ENCODE measurements at places on chromosomes 2 and 18.

DNA sequence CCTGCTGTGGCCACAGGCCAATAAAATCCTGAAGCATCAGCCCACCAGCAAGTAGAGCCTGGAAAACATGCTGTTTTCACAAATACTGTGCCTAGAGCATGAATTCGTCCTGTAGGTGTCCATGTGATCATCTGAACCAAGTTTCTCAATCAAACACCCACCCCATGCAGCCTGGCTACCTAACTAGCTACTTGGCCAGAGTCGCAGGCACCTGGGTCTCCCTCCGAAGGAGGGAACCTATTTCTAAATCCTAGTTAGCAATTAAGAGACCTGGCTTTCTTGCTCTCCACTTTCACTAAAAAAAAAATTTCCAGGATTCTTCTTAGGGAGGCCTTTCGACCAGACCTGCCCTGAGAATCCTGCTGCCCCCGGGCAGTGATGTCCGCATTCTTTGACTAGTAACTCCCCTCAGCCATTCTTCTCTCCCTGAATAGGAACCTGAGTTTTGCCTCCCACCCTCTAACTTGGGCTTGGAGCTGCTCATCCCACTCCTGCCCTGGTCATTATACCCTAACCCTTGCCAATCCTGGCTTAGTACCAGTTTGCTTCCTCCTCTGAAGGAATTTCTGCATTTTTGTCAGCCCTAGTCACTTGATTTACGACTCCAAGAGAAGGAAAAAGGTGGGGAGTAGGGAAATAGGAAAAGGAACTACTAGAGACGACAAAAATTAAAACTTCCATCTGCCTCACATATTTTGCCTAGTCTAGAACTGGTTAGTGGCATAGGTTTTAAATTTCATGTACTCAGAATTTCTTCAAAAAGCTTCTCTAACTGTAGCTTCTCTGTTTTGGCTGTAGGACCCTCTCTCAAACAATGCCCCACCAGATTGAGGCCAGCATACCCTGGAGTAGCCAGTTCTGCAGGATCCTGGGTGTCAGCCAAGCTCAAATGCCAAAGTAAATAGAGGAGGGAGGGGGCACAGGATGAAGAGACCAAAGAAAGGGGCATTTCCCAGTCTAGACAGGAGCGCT is 25.4 kb upstream of the TANK start:
- no peak for DNase-seq

DNA sequence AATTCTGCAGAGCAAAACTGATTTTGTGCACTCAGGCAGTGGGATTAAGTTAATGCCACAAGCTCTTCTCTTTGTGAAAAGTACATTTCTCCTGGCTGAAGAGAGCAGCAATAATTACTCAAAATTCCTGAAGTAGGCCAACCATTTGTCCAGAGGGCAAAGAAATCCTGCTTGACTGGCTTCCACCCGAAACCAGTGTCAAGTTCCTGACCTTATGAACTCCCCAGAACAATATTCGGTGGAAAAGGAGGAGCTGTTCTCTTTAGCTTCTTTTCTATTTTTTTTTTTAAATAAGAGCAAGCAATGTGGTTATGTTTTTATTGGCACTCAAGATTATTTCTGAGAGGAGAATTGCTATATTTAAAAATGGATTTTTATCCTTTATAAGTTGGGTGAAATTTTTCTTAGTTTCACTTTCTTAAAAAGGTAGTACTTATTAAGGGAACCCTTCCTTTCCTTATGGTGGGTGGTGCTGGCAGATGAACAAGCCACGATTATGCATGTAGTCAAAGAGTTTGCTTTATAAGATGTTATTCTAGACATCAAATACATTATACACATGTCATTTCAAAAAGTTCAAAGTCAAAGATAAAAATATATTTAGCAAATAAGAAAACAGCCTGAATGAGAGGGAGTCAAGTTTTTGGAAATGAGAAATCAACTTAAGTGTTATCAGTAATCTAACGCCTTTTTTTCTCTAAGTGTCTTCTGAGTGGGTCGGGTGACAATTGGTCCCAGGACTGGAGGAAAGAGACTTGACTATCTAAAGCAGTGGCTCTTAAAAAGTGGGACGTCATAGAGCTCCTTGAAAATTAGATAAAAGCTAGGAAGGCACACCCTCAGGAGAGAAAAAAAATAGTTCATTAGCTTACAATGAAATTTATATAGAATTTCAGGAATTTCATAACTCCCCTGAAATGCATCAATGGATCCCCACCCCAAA is 194.5 kb downstream of the IKZF2 start:
- DNase-seq = no peak

DNA sequence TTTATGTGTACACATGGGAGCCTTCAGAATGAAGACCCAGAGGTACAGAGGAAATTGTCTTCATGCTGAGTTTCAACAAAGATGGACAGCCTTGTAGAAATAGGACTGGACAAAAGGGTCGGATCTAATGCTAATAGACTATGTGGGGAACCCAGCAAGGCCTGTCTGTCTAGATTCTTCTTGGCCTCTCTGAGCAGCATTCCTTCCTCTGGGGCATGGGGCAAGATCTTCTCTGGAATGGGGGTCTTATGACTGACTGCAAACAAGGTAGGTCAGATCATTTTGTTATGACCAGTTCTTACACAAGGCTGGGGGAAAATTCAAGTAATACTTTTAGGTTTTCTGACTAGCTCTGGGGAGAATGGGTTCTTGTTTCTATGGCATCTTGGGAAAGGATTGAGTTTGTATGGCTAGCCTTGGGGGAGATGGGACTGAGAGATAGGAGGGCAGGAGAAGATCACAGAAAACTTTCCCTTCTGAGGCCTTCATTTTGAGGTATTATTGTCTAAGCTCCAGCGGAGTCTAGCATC is 14.3 kb downstream of the SPATA3 start:
- DNase-seq = no peak

- DNase-seq = no peak
Observed at GRCh38 chr2:5387406-5387805, 304.8 kb upstream of the SOX11 start.

- DNase-seq = no peak
Observed at GRCh38 chr2:232174662-232175061, 203.9 kb upstream of the ALPP start.

GRCh38 chr18:78239090-78239457 is 740.5 kb upstream of the SALL3 start:
- DNase-seq = no peak

GRCh38 chr2:106982350-106982749 is 96.4 kb upstream of the ST6GAL2 start:
- DNase-seq = no peak

- no peak for DNase-seq
Observed at GRCh38 chr18:54720620-54721019, 107.7 kb upstream of the RAB27B start.

- DNase-seq = no peak
Observed at GRCh38 chr2:228522276-228522675, 340.8 kb upstream of the SPHKAP start.

GRCh38 chr2:232942831-232943230 is 70.2 kb downstream of the NGEF start:
- no peak for DNase-seq

GRCh38 chr18:12659904-12660605 is 2.1 kb upstream of the SPIRE1 start:
- DNase-seq = peak; percentile 4

GRCh38 chr18:21820811-21821143 is 80.2 kb downstream of the MIB1 start:
- DNase-seq = no peak

DNA sequence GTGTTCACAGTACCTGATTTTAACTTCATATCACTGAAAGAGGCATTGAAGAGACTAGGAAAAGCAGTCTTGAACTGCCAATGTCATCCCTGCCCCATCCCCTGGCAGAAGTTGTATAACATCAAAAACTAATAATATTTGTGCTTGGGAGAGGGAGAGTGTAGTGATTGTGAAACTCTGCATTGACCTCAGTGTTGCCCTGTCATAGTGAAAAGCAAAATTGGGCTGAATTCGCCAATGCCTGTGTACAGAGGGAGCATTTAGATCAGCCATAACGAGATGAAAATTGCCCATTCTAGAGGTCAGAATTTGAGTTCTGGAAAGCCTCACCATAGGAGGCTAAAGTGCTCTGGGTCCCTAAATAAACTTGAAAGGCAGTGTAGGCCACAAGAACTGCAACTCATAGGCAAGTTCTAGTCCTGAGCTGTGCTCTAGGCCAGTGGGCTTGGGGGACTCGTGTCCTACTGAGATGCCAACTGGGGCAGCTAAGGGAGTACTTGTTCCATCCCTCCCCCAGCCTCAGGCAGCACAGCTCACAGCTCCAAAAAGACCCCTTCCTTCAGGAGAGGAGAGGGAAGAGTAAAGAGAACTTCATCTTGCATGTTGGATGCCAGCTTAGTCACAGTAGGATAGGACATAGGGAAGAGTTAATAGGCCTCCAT is 855.6 kb downstream of the TSN start:
- DNase-seq = no peak

- DNase-seq = no peak
Observed at GRCh38 chr2:167856190-167856589, 391.2 kb downstream of the STK39 start.

DNA sequence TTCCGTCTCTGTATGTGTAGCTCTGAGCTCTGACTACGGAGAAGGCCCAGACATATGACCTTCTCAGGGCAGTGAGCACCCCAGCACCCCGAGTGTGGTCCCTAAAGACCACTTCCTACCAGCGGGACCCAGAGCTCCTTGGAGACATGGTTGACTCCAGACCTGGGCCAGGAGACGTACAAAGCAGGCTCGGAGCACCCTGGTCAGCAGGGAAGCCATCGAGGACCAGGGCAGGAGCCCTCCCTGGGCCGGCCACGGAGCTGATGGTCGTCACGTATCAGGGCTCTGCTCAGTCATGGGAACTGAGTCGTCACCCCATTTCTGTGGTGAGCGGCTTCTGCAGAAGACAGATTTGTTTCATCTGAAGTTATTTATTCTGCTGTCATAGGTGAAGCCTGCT is 12.8 kb upstream of the NEU4 start:
- no peak for DNase-seq

GRCh38 chr2:219056896-219057708 is 3.6 kb downstream of the IHH start:
- no peak for DNase-seq

GRCh38 chr2:10266133-10266620 is 36.5 kb upstream of the HPCAL1 start:
- DNase-seq = no peak

- DNase-seq = no peak
Observed at GRCh38 chr2:101125374-101125773, 25.8 kb downstream of the TBC1D8 start.

- DNase-seq = no peak
Observed at GRCh38 chr2:102435741-102436140, 12.8 kb downstream of the IL18RAP start.

GRCh38 chr2:98324181-98324580 is 22.1 kb upstream of the CNGA3 start:
- DNase-seq = no peak

GRCh38 chr2:37775908-37776250 is 104.4 kb upstream of the CDC42EP3 start:
- DNase-seq = no peak

DNA sequence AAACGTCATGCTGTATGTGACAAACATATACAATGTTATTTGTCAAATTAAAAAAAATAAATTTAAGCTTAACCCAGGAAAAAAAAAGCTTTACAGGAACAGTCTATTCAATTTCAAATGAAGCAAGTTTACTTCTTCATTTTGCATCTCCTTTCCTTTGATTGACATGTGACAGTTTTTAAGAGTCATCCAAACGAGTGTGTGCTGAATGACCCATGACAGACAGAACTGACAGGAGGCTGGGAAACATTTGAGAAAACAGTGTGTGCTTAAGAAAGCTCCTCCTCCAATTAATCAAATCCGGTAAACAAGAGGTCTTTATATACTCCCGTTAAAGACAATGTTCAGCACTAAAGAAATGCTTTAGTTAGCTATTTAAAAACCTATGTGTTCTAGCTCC is 177.7 kb downstream of the SRBD1 start:
- DNase-seq = no peak

GRCh38 chr2:160652236-160652635 is 158.6 kb upstream of the RBMS1 start:
- peak; percentile 48 for DNase-seq

- no peak for DNase-seq
Observed at GRCh38 chr2:74556831-74557370, 2.4 kb downstream of the DOK1 start.

DNA sequence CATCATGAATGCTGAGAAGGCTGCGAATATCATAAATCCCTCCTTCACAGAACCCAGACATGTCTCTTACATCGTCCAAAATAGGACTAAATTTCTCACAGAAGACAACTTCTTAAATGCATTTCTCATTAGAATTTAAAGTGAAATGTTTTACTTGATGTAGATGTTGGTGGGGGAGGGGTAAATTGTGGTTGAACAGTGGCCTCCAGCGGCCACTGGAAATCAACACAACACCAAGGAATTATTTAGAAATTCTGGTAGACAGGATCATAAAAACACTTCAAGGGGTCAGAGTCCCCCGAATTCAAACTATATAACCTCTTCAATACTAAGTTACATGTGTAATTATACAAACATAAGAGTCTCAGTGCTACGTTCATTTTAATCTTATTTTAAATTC is 135.9 kb downstream of the ABCA12 start:
- DNase-seq = no peak

DNA sequence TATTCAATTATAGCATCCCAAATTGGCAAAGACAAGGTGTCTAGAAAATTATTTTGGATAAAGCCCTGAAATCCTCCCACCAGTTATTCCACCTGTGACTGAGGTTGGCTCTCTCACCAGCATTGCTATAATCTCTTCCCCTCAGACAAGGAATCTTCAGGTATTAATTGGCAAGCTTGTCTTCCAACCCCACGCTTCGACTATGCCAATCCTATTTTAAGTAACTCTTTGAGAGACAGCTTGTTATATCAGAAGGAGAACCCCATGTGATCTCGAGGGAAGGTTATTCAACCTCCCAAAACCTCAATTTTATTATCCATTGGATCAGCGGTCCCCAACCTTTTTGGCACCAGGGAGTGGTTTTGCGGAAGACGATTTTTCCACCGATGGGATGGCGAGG is 54.5 kb upstream of the NEDD4L start:
- DNase-seq = no peak

DNA sequence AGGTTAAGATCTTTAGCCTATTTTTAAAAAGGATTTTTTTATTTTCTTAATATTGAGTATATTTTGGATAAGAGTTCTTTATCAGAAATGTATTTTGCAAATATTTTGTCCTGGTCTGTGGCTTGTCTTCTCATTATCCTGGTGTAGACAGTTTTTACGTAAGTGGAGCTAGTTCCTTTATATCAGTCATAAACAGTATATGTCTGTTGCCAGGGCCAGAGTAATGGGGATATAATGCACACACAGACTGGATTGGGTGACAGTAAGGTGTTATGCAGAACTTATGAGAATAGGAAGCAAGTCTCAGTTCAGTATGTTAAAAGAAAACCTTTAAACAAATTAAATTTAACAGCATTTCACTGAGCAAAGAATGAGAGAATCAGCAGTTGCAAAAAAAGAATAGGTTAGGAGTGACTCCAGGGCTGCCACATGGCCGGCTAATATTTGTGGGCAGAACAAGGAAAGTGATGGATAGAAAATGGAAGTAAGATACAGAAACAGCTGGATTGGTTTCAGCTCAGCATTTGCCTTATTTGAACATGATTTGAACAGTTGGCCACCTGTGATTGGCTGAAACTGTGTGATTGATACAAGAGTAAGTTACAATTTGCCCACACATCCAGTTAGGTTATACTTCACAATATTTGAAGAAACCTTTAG is 61.1 kb upstream of the ZNG1B start:
- no peak for DNase-seq

GRCh38 chr2:121346859-121347258 is 61.9 kb upstream of the TFCP2L1 start:
- no peak for DNase-seq

- DNase-seq = no peak
Observed at GRCh38 chr18:48785736-48786454, 164.9 kb downstream of the SMAD7 start.
